Kasumi-1 (cell line): ENCODE measurements at places on chromosomes 13 and 19.

- no peak for DNase-seq
Observed at GRCh38 chr13:79896851-79897250, 415.9 kb downstream of the NDFIP2 start.

DNA sequence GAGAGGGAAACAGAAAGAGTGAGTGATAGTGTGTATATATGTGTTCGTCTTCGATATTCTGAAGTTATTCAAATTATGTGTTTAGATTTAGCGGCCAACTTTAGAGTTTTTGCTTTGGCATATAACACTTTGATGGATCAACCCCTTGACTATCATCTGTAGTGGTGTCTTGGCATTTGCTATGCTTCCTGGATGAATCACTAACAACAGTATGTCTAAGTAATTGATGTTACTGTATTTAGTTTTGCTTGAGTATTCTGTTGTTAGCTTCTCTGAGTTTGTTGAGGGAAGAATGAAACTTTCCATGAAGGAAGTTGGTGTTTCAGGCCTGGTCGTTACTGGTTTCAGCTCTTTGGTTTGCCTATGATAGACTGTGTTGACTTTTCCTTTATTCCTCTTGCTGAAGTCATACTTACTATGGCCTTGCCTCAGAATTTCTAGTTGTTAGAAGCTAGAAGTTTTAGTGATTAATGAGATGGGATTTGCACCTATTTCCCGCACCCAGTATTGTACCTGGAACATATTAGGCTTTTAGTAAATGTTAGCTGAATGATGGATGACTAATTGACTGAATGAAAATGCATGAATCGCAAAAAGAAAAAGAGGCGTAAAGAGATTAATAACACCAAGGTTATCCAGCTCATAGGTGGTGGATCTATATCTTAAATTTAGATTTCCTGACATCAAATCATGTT is 20.7 kb downstream of the NDFIP2 start:
- DNase-seq, result no peak

- DNase-seq, result no peak
Observed at GRCh38 chr19:1027650-1028061, 1.2 kb downstream of the CNN2 start.

DNA sequence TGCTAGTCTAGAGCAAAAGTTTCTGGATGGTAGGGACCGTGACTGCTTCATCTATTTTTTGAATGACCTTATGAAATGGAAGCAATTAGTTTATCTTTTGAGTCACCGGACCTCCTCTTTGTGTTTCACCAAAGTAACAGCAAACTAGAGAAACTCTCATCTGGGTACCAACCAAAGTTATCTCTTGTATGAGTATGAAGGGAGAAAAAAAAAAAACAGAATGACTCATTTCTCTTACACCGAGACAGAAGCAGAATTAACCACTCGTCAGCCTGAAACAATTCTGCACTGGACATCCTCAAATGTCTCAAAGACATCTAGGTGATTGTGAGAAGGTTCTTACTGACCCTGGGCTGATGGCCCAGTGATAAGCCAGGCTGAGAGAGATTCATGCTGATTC is 18.3 kb downstream of the ZNF100 start:
- no peak for DNase-seq

- no peak for DNase-seq
Observed at GRCh38 chr19:6278051-6278450, 1.7 kb downstream of the MLLT1 start.
